ENCODE measurements at places on chromosomes 6 and 20.

DNA sequence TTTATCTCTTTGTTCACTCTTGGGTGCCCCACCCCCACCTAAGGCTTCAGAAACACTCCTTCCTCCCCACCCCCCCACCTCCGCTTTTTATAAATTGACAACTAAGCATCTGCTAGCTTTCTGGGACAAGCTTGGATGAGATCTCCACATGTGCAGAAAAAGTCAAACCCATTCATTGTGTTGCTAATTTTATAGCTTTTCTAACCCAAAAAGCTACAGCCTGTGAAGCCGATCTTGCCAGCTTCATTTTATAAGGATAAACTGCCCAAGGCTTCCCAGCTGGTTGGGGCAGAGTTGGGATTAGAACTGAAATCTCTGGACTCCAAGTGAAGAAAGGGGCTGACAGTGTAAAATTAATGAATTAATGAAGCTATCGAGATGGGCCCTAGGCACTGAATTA is 24.1 kb downstream of the BPIFB4 start:
- DNase-seq, result no peak

DNA sequence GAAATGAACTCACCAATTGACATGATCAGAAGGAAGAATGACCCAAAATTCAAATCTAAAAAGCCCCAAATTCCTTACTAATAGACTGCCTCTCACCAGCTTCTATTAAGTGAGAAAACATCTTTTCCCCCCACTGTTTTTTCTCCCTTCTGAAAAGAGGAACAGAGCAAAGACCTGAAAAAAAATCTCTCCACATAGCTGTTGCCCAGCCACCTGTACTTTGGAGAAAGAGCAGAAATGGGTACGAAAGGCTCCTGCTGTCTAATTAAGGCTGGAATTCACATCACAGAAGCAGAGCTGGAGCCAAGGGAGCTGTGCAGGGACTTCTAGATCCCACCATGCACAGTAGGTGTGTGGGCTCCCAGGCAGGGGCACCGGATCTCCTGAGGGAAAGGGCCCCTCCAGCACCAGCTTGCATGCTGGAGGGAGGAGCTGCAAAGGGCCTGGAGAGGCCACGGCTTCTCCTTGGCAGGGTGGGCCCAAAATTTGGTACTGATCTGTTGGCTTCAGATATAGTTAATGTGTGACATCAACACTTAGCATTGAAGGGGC is 73.2 kb upstream of the DUSP22 start:
- no peak for DNase-seq

DNA sequence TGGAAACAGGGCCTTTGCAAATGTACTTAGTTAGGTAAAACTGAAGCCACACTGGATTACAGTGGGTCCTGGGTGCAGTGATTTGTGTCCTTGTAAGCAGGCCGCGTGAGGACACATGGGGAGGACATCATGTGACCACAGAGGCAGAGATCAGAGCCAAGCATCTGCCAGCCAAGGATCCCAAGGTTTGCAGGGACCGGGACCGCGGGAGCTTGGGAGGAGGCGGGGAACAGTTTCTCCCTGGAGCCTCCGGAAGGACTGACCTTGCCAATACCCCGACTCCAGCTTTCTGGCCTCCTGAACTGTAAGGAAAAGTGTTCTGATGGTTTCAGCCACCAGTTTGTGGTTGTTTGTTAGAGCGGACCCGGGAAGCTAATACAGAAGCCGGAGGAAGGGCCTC is 500.9 kb downstream of the PREX1 start:
- no peak for DNase-seq

DNA sequence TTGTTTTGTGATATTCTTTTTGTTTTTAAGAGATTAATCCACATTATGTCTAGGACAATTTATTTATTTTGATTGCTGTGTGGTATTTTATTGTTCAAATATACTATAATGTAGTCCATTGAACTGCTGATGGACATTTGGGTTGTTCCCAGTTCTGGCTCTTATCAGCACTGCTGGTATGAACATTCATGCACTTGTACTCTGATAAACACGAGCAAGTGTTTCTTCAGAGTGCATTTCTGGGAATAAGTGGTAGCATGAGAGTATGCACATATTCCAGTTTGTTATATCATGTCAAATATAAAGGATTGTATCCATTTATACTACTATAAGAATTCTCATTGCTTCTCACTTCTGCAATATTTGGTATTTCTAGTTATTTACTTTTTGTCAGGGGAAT is 7.1 kb downstream of the CALHM6 start:
- no peak for DNase-seq

- DNase-seq, result peak; percentile 44
These were observed 38.6 kb downstream of the TAF4 start for GRCh38 chr20:62027116-62027515.

All from GM03348 (cell line).